ENCODE measurements at places on chromosomes 13 and 19. TPM values are rescaled to one million over a fixed set of nuclear protein-coding genes. Genes with fewer than 3 reads are reported as not detected.
A peak's percentile ranks its signal among the peaks of the same experiment; 100 is the strongest.

DNA sequence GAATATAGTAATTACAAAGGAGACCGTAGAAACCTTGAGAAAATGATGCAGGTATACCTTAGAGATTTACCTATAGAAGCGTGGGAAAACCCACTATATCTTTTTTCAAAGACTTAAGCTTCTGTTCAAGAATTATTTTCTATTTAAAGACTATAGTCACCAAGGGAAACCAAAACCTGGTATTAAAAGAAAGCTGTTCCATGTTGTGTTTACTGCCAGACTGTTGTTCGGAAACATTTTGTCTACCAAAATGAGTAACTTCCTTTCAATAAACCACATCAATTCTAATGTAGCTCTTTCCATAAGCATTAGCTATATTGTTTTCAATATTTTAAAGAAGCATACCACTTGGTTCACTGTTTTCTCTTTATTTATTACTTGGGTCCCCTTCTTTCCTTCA is 182.9 kb upstream of the SLITRK6 start:
- DNase-seq = no peak

PSG2 gene
- not detected for total RNA-seq

KLK14 gene
- total RNA-seq = 0.76 TPM

DNA sequence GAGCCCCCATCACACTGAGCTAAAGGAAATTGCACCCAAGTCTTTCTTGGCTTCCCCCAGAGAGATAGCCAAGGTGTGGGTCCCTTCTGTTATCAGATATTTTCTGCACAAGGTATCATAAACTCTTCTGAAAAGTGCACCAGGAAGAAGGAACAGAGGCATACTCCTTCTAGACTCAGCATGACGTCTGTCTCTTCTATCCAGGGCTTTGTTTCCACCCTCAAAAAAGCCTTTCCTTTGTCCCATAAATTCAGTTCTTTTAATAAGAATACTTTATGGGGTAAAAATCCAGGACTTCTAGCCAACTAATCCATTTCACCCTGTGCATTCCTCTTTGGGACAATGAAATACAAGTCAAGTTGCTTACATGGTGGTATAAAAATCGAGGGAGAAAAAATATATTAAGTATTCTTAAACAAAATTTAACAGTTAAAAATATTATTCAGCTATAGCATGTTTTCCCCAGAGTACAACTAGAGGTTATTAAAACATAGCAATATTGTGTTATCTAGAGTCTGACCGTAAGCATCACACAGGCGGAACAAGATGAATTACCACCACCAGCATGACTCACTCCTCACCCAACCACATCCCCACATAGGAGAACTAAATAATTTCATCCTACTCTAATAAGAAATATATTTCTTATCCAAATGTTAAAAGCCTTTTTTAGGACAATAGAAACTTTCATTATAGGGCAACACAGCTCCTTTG is 79.9 kb upstream of the GPC6 start:
- DNase-seq = no peak

SLC25A41 gene
- 0.93 TPM for total RNA-seq

- DNase-seq = no peak
These were observed 67.6 kb downstream of the SOX1 start for GRCh38 chr13:112134391-112135075.

NOTCH3 gene
- total RNA-seq = 39.4 TPM

IGFL1 gene
- not detected for total RNA-seq

KLK5 gene
- total RNA-seq = 1.2 TPM

- DNase-seq = no peak
These were observed 252.5 kb downstream of the LHFPL6 start for GRCh38 chr13:39350461-39350881.

DNA sequence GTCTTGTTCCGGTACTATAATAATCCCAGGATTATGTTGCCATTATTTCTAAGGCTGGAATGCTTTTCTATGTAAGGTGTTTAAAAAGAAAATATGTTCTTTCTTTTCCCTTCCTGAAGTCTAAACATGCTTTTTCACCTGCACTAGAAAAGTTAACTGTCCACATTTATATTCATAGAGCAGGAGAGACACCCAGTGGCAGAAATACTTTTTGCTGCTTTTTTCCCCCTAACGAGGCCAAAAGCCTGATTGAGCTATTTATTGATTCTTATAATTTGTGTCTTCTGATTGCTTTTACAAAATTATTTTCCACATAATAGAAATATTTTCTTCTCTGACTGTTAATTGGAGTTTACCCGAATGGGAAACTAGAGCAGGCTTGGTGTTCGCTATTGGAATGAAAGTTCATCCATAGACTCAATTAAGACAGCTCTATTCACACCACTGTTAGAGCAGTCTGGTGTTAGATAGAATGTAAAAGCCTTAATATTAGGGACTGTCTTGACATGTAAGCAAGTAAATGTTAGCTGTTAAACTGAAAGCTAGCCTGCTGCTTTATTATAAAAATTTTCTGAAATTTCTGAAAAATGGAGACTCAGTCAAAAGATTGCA is 15.8 kb downstream of the GPR180 start:
- no peak for DNase-seq

DNA sequence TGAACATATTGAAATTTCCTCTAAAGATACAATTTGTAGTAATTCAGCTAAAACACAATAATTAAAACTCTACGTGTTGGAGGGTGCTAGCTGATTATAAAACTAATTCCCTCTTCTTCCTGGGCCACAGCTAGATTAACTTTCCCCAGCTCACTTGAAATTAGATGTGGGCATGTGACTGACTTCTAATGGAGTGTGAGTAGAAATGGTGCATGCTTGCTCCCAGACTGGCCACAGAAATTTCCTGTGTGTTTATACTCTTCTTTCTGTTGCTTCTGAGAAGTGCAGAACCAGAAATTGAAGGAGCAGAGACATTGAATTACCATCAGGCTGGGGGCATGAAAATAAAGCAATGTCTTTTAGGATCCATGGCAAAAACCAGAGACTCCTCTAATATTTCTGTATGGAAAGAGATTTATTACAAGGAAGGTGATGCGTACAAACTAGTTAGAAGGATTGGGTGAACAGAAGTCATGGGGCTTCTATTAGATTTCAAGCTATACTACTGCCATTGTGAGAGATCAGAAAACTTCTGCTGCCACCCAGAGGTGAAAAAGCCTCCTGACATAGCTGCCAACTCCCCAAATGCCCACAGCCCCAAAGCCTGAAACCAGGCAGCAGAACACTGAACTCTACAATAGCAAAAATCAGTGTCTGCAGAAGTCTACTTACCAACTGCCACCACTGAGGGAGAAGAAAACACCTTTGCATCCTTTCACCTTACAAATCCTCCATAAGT is 379.2 kb upstream of the MIR17HG start:
- DNase-seq = peak; percentile 4

EBI3 gene
- 1.2 TPM for total RNA-seq

- no peak for DNase-seq
These were observed 7.6 kb downstream of the SPC24 start for GRCh38 chr19:11148001-11148400.

GRCh38 chr13:47774671-47774994 is 226.4 kb downstream of the SUCLA2 start:
- DNase-seq = no peak

GRCh38 chr19:6967967-6968366 is 53.3 kb downstream of the MBD3L2B start:
- DNase-seq = no peak

- no peak for DNase-seq
These were observed 218.2 kb downstream of the FGF14 start for GRCh38 chr13:102183509-102184182.

- DNase-seq = no peak
These were observed 2.4 kb downstream of the COX7A1 start for GRCh38 chr19:36149673-36150406.

SIX5 gene
- total RNA-seq = 18.3 TPM

APOC4 gene
- not detected for total RNA-seq

DNA sequence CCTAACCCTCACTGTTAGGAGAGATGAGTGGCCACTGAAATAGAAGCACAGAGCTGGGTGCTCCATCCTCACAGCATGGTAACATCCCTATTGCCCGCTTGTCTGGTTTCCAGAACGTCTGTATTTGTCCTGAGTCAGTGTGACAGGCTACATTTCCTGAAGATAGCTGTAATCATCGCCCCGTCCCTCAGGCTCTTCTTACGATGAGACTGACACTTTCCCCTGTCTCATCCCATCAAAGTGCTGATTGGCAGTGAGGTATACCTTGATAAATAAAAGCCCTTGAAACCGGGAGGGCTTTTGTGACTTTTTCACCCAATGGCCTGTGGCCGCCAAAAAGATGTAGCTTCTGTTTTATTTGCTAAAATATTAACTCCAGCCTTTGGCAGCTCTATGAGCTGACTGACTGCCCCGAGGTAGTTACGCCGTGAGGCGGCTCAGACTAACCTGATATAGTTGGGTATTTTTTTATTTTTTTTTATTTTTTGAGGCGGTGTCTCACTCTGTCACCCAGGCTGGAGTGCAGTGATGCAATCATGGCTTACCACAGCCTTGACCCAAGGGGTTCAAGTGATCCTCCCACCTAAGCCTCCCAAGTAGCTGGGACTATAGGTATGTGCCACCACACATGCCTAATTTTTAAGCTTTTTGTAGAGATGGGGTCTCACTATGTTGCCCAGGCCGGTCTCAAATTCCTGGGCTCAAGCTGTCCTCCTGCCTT is 5.7 kb upstream of the LRRC4B start:
- DNase-seq = no peak

C19orf67 gene
- not detected for total RNA-seq

THAP8 gene
- total RNA-seq = 1.7 TPM

- DNase-seq = no peak
These were observed 782 bp downstream of the CYSLTR2 start for GRCh38 chr13:48654511-48654910.

RETN gene
- total RNA-seq = not detected

MEGF8 gene
- total RNA-seq = 24.0 TPM

LGI4 gene
- total RNA-seq = 0.32 TPM

- no peak for DNase-seq
These were observed 5.4 kb downstream of the COL4A2 start for GRCh38 chr13:110312339-110313031.

NUFIP1 gene
- total RNA-seq = 12.2 TPM

KIR3DL1 gene
- not detected for total RNA-seq

- DNase-seq = no peak
These were observed 149.0 kb downstream of the HS6ST3 start for GRCh38 chr13:96238861-96239260.

- no peak for DNase-seq
These were observed 27.1 kb downstream of the MBNL2 start for GRCh38 chr13:97249093-97249795.

GRCh38 chr19:17076543-17076991 is 990 bp downstream of the MYO9B start:
- no peak for DNase-seq

KLK1 gene
- 3.3 TPM for total RNA-seq

- DNase-seq = no peak
These were observed 7.5 kb downstream of the ZNF440 start for GRCh38 chr19:11821474-11822109.

GNG8 gene
- total RNA-seq = not detected

DNA sequence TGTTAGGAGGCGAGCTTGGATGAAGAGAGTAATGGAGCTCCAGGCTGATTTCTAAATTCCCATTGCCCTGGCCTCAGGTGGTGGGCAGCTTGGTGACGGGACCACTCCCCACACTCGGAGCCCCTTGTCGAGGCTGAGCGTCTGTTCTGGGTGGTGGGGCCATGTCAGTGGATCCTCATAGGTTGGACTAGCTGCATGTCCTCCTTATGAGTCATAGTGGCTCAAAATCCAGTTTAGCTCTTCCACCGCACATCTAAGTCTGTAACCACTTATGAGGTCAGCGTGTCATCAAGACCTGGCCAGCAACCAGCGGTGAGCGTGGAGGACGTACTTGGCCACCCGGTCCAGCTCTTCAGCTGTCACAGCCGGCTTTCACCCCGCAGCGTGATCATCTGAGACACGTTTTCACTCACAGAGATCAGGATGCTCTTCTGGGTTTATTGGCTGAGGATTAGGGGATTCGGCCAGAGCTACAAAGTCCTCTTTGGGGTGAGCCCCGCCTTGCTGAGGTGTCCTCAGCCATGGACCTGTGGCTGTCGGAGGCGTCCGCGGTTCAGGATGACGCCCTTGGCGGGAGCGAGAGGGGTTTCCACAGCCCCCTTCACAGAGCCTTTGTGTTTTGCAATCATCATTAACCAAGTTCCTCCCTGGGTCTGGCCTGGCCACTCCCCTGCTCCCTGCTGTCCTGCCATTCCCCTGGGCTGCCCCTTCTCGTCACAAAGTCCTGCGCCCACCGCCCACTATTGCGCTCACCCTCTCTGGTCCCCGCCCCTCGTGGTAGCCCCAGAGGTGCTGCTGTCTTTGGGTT is 41.9 kb downstream of the ADPRHL1 start:
- peak; percentile 84 for DNase-seq

- no peak for DNase-seq
These were observed 208.9 kb downstream of the DNAJC15 start for GRCh38 chr13:43232144-43232872.

Measured in HCT116 (cell line).